Activated gamma-delta T cell treated with anti-CD3 and anti-CD28 coated beads, Interleukin-2, amount 50 U/mL, for 16 hours (primary cell): ENCODE measurements at places on chromosomes 6 and 20.

DNA sequence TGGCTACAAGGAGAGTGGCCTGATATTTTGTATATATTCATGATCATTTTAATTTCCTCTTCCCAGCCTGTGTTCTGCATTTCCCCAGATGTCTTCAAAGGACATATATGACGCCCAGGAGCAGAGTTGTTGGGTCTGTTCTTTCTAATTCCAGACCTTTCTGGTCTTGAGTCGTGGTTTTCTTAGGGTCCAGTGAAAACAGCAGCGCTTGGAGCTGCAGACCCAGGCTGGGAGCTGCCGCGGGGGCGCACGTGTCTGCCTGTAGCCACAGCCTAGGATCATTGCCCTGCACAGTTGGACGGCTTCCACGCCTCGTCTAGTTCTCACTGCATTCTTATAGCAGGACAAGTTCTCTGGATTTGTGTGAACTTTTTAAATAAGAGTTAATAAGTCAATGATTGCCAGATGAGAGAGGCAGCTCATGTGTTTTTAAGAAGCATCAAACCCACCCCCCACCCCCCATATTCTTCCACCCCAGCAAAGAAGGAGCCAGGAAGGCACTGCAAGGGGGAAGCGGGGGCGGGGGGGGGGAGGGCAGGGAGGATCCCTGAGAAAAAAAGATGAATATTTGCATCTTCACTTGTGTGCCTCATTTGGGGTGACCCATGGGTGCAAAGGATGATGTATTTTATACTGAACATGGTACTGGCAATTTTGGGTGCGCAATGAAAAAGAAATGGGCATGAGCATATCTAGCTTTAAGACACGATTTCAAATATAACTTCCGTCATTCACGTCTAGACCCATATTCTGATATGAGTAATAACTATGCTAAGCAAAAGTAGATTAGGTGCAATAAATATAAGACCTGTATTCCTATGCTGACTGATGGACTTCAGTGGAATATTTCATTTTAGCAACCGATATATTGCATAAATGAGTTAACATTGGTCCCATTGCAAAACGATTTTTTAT is 160.0 kb downstream of the TBXT start:
- DNase-seq: no peak

GRCh38 chr20:22729180-22729579 is 144.8 kb upstream of the FOXA2 start:
- DNase-seq: no peak

GRCh38 chr20:20888266-20888656 is 175.8 kb upstream of the RALGAPA2 start:
- no peak for DNase-seq

DNA sequence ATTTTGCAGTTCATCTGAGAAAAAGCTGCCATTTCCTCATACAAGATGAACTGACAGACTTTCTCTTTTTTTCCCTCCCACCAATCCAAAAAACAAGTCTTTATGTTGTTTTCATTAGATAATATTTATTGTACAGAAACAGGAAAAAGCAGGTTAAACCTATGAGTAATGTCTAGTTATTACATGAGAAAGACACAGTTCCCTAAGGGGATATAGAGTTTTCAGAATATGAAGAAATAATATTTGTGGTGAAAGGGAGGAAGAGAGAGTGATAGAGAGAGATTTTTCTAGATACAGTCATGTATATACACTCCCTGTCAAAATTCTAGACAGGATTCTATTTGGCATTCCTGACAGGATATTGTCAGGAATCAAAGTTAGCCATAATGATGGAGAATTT is 392.4 kb downstream of the BMP2 start:
- no peak for DNase-seq

DNA sequence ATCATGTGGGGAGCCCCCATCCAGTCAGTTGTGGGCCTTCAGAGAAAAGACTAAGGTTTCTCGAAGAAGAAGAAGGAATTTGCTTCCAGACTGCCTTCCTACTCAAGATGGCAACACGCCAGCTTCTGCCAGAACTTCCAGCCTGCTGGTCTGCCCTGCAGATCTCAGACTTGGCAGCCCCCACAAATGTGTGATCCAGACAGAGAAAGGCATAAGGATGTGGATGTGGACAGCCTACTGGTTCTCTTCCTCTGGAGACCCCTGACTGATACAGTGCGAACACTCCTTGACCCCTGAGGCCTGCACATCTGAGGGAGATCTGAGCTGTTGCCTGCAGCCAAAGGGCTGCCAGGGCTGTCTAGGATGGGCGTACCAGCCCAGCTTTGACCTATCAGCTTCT is 8.6 kb downstream of the GABRR1 start:
- no peak for DNase-seq

DNA sequence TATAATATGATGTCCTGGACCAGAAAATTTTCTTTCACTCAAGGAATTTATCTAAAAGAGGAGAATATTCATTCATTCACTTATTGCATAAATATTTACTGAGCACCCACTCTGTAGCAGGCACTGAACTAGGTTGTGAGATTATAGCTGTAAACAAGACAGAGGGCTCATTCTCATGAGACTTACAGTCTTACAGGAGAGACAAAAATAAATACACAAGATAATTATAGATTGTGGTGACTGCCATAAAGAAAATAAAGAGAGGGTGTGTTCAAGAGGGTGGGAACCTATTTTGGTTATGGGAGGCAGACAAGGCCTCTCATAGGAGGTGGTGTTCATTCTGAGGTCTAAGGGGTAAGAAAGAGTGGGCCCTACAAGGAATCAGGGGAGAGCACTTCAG is 109.9 kb upstream of the SUPT3H start:
- no peak for DNase-seq

GRCh38 chr6:90249034-90249433 is 47.6 kb downstream of the BACH2 start:
- no peak for DNase-seq

DNA sequence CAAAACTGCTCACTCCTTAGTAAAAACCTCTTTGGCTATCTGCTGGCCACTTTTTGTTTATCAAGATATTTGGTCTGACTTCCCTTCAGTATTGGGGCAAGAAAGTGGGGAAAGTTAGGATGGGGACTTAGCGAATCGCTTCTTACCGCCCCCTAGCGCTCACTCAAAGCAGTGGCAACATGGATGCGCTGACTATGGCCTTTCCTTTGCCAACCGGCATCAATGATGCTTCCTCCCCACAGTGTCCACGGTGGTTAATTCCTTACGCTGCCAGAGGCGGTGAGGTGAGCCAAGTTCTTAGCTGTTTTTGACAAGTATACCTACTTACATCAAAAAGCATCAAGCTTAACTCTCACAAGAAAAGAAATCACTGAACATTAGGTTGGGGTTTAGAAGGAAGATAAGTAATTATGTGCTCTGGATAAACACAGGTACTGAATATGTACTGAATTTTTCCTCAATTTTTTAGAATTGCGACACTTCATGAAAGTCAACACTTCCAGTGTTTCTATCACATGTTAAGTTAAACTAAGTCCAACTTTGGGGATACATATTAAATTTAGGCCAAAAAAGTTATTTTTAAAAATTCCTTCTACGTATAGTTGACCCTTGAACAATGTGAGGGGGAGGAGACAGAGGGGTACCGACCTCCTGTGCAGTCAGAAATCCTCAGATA is 86.7 kb downstream of the GMDS start:
- no peak for DNase-seq

DNA sequence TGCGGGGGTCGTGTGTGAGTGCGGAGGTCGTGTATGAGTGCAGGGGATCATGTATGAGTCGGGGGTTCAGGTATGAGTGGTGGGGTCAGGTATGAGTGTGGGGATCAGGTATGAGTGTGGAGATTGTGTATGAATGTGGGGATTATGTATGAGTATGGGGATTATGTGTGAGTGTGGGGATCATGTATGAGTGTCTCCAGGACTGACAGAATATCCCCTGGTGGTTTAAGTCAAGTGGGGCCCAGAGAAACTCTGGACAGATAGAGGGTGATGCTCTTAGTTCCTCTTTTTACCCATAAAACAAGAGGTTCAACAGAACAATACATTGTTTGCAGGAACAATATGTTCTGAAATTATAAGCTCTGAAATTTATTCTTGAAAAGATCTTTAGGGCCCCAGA is 131.9 kb downstream of the UST start:
- DNase-seq: no peak

DNA sequence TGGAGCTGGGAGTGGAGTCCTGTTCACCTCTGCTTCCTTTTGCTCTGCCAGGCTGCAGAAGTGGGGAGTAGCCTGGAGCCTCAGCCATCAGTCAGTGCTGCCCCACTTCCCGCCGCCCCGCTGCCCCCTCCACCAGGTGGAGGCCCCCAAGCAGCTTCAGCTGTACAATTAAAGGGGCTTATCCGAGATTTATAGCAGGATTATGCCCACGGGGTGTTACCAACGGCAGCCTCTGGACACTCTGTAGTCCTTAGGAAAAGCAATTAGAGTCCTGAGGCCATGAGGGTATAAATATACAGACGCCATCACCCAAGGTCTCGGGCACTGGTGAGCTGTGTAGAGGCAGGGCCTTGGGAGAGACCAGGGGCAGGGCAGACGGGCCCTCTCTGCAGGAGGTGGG is 55.4 kb downstream of the GRM4 start:
- DNase-seq: no peak

GRCh38 chr20:57600320-57601210 is 19.7 kb downstream of the ZBP1 start:
- DNase-seq: no peak

DNA sequence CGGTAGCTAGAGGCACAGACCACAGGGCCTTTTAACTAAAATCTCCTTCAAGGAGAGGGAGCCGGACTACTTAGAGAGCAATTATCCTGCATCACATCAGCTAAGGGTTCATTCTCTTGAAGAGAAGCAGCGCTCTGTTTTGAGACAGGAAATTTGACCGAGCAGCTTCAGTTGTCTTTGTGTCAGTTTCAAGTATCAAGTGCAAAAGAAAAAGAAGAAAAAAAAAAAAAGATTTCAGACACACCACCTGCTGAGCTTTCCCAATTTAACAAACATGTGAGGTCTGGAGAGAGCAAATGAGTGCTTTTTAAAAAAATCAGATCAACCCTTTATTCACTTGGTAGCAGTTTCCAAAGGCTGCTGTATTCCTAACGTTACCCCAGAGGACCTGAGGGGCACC is 273.5 kb upstream of the POU3F2 start:
- no peak for DNase-seq

DNA sequence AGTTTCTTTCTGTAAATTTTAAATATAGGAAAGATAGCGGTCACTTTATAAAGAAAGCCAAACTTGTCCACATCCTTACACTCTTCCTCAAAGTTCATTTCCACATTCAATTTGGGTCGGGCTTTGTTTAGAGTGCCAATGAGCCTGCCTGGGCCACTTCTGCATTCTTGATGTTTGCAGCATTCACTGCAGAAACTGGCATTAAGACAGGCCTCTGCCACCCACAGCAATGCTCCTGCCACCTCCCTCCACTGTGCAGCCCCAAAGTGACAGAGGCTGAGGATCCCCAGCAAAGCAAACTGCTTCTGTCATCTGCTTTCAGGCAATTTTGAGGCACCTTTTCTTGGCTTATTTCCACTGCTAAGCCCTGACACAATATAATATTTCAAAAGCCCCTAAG is 61.2 kb downstream of the TNFAIP3 start:
- DNase-seq: peak; percentile 27

DNA sequence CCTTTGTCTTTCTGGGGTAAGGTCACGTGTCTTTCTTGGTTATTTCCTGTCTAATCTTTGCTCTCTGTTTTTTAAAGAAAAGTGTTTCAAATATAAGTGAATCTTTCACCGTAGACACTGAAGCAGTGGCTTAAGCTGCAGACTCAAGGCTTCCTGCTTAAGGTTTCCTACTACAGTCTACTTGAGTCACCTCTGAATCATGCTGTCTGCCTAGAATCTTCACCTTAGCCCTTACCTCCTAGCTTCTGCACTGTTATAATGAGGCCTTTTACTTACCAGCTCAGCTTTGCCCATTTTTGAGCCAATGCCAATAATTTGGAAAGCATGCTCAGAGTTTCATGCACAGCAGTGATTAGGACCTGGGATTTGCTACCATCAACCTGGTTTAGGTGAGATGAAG is 30.6 kb downstream of the ADGRF4 start:
- no peak for DNase-seq

- no peak for DNase-seq
Measured at GRCh38 chr20:48478370-48478769, 349.4 kb downstream of the PREX1 start.

- DNase-seq: no peak
Measured at GRCh38 chr6:150667977-150668716, 68.5 kb downstream of the PLEKHG1 start.

DNA sequence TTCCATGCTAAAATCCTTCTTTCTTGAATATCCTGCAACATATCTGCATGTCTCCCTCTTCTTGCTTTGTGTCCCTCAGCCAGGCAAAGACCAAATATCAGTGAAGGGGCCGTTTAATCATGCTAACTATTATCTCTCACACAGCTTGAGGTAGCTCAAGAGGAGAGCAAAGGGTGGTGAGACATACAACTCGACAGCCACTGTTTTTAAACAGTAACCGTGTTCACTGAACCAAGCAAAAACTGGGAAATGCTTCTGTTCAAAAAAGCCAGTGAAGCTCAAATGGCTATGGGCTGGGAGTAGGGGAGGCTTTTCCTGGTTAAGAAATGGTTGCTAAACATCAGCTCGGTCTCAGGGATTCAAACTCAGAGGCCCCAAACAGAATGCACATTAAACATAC is 83.4 kb downstream of the MAP7 start:
- DNase-seq: no peak

GRCh38 chr6:3026791-3027626 is 27.3 kb downstream of the NQO2 start:
- no peak for DNase-seq

GRCh38 chr6:119444642-119445557 is 95.3 kb upstream of the MAN1A1 start:
- no peak for DNase-seq

DNA sequence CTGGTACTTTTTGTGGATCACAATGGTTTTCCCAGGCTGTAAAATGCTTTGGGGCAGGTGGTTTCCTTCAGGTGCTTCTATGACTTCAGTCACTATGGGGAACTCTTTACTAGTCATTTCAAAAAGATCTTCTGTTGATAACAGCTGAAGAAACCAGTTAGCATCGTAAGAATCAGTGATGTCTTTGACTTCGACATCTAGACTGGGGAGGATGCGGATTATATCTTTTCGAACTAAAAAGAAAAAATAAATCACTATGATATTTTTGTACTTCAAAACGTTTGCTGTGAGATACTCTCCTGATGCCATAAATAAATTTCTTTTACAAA is 87.2 kb downstream of the THEMIS start:
- no peak for DNase-seq

- DNase-seq: no peak
Measured at GRCh38 chr6:42344756-42345155, 107.0 kb downstream of the TRERF1 start.

- no peak for DNase-seq
Measured at GRCh38 chr20:11379257-11380011, 538.3 kb upstream of the BTBD3 start.

- no peak for DNase-seq
Measured at GRCh38 chr6:73290435-73290834, 27.4 kb upstream of the KHDC1 start.

GRCh38 chr20:42493001-42493400 is 696.7 kb downstream of the PTPRT start:
- no peak for DNase-seq

GRCh38 chr20:11810311-11811083 is 107.2 kb upstream of the BTBD3 start:
- no peak for DNase-seq

GRCh38 chr6:111248789-111249188 is 161.5 kb downstream of the SLC16A10 start:
- no peak for DNase-seq
